CD4-positive, alpha-beta memory T cell (primary cell): ENCODE measurements at places on chromosomes 2 and 18. TPM values are rescaled to one million over a fixed set of nuclear protein-coding genes. Genes with fewer than 3 reads are reported as not detected.

GRCh38 chr2:223797037-223797436, 40.3 kb downstream of the AP1S3 start:
- no peak for DNase-seq

- DNase-seq, result no peak
Measured at GRCh38 chr2:106138543-106139237, 55.4 kb downstream of the UXS1 start.

- DNase-seq, result no peak
Measured at GRCh38 chr2:151904021-151904420, 75.8 kb upstream of the ARL5A start.

GRCh38 chr2:10522170-10522448, 74.0 kb upstream of the ODC1 start:
- DNase-seq, result no peak

Gene SCN3A
- not detected for polyA plus RNA-seq
